ENCODE measurements at places on chromosomes 2 and 18. TPM values are rescaled to one million over a fixed set of nuclear protein-coding genes. Genes with fewer than 3 reads are reported as not detected.

WNT6 gene
- 2.9 TPM for polyA plus RNA-seq

GRCh38 chr2:2226326-2226725 lies 104.7 kb downstream of the MYT1L start:
- no peak for DNase-seq

PCARE gene
- 0.08 TPM for polyA plus RNA-seq

PTPN18 gene
- 42.8 TPM for polyA plus RNA-seq

- DNase-seq = peak; percentile 66
Measured at GRCh38 chr2:191539068-191539467, 138.9 kb upstream of the NABP1 start.

All from stomach (tissue), 19 donors.